OCI-LY7 (cell line): ENCODE measurements at places on chromosomes 16 and 17. TPM values are rescaled to one million over a fixed set of nuclear protein-coding genes. Genes with fewer than 3 reads are reported as not detected.

DNA sequence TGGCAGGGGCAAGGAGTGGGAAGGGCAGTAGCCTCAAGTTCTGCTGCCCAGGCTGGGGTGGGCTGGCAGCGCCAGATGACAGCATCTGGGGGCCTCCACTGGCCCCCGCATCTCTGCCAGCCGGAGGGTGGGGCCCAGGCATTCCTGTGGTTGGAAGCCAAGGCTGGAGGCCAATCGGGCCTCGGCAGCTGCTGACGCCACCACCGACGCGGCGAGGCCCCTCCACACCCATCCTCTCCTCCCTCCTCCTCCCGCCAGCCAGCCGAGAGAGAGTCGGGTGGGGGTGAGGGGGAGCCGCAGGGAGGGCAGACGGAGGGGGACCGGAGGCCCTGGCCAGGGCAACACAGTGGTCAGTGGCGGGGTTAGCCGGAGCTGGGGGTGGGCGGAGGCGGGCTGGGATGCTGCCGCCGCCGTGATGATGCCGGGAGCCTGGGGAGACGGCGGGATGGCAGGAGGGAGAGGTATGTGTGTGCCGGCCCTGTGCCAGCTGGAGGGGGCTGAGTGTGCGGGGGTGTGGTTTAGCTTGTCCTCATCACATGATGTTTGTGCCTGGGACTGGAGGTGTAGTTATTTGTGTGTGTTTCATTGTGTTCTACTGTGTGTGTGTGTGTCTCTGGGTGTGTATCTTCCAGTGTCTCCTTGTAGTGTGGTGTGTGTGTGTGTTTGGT, 36.6 kb downstream of the ARHGAP23 start:
- DNase-seq: no peak

The MAP2K3 gene
- 70.3 and 71.5 TPM in 2 replicates for total RNA-seq

GRCh38 chr17:72719578-72720493, 372.7 kb downstream of the SLC39A11 start:
- no peak for DNase-seq

GRCh38 chr16:11198828-11199227, 57.2 kb downstream of the SOCS1 start:
- DNase-seq: peak; percentile 14

DNA sequence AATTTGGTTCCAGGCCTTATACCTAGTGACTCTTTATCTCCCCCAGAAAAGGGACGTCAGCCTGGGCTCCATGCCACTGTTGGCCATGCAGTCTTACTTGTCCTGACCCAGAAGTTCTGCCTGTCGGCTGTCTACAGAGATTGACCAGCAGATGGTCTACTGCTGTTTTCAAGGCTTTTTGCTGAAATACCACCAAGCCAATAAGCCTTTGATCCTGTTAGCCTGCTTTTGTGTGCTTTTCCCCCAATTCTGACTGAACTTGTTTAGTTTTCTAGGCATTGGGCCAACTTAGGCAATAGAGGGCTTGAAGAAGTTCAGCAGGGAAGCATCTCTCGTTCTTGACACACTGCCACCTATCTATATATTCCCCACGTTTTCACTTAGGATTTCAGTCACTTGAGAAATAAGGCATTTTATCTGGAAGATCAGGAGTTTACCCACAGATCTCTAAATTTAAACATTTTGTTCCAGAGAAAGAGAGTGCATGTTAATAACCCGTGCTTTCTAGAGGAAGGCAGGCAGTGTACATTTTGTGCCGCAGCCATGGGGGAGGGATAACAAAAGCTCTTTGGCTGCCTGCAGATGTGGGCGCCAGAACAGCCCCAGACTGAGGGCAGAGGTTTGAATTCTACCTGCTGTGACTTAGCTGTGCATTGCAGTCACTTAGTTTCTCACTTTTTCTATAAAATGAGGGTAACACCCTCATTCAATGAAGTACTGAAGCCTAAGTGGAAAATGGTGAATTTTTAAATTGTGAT, 12.3 kb upstream of the CARMIL2 start:
- no peak for DNase-seq

The ESRP2 gene
- not detected in 2 replicates for total RNA-seq

- DNase-seq: no peak
These were observed 1.9 kb downstream of the BAIAP3 start for GRCh38 chr16:1335211-1335971.

GRCh38 chr17:7557775-7558543, 591 bp upstream of the TNFSF13 start:
- peak; percentile 33 for DNase-seq

GRCh38 chr16:27995378-27995777, 68.1 kb downstream of the GSG1L start:
- DNase-seq: no peak

- DNase-seq: no peak
These were observed 24.0 kb upstream of the DOK4 start for GRCh38 chr16:57510016-57510871.

DNA sequence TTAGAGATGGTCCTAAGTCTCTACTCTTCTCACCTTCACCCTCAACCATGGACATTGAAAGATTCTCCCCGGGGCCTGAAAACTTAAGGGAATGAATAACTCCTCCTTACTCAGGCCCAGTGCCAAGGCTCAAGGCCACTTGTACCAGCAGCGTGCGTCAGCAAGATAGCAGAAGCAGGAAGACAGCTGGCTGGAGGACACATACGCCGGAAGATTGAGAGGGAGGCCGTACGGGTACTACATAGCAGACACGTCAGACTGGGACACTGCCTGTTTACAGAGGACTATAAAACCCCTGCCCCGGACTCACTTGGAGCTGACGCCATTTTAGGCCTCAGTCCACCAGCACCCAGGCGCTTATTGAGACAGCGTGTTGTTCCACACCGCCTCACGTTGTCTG, 75.8 kb upstream of the MED13 start:
- DNase-seq: no peak
